ENCODE measurements at places on chromosomes 13 and 19. TPM values are rescaled to one million over a fixed set of nuclear protein-coding genes. Genes with fewer than 3 reads are reported as not detected.
A peak's percentile ranks its signal among the peaks of the same experiment; 100 is the strongest.

DNA sequence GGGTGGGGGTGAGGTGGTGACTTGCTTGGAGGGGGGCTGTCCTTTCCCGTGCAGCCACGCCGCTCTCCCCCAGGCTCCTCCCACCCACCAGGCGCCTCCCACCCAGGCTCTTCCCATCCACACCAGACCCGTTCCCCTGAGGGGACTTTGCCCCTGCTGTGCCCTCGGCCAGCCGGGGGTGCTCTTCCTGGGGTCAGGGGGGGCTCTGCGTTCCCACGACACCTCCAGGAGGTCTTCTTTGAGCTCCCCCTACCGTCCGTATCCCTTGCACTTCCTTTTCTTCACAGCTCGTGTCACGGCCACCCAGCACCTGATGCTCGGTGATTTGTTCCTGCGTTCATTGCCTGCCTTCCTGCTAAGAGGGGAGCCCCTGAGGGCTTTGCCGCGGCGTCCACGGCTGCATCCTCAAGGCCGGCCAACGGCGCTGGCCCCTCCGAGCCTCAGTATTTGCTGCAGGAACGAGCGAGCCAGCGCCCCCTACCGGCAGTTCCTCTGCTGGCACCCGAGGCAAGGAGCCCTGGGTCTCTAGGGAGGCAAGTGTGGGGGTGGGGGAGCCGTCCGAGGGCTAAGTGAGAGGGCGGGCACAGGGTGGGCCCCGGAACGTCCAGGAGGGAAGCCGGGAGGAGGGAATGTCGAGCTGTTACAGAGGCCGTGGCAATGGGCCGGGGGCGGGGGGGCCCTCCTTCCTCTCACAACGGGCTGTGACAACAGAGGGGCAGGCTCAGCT lies 11.8 kb downstream of the LRRC4B start:
- peak; percentile 70 for DNase-seq

GRCh38 chr19:48900477-48901406 lies 630 bp downstream of the NUCB1 start:
- no peak for DNase-seq

- DNase-seq = no peak
Observed at GRCh38 chr13:103539265-103539664, 473.0 kb upstream of the SLC10A2 start.

GET3 gene
- 101 TPM for total RNA-seq
